ENCODE measurements at places on chromosomes 2 and 18. TPM values are rescaled to one million over a fixed set of nuclear protein-coding genes. Genes with fewer than 3 reads are reported as not detected.

Gene VWA3B
- total RNA-seq, result 0.43 TPM

Gene HAUS1
- total RNA-seq, result 38.0 TPM

Gene SP140
- 0.28 TPM for total RNA-seq

Gene ZBTB7C
- 0.09 TPM for total RNA-seq

Gene SRSF7
- total RNA-seq, result 349 TPM

Gene NPAS2
- total RNA-seq, result 119 TPM

Gene KCNF1
- 42.7 TPM for total RNA-seq

Gene HADHA
- total RNA-seq, result 128 TPM

Gene RASGRP3
- 1.5 TPM for total RNA-seq

Gene MGAT5
- 16.0 TPM for total RNA-seq

Gene RANBP2
- 23.3 TPM for total RNA-seq

Gene AQP12A
- total RNA-seq, result not detected

Gene MALL
- 130 TPM for total RNA-seq

Gene GPR45
- not detected for total RNA-seq

Gene DSG3
- total RNA-seq, result 0.02 TPM

Gene TGIF1
- total RNA-seq, result 115 TPM

Gene BCL11A
- total RNA-seq, result 0.06 TPM

Gene ZBTB14
- 7.4 TPM for total RNA-seq

Gene REEP1
- total RNA-seq, result 1.3 TPM

Gene ANKRD29
- 11.8 TPM for total RNA-seq

Gene ABCG8
- not detected for total RNA-seq

Gene ADAM23
- 10.3 TPM for total RNA-seq
